ENCODE measurements at places on chromosomes 3 and 15. TPM values are rescaled to one million over a fixed set of nuclear protein-coding genes. Genes with fewer than 3 reads are reported as not detected.

GRCh38 chr3:4218456-4219226, 84.5 kb upstream of the SETMAR start:
- DNase-seq: peak; percentile 16

DNA sequence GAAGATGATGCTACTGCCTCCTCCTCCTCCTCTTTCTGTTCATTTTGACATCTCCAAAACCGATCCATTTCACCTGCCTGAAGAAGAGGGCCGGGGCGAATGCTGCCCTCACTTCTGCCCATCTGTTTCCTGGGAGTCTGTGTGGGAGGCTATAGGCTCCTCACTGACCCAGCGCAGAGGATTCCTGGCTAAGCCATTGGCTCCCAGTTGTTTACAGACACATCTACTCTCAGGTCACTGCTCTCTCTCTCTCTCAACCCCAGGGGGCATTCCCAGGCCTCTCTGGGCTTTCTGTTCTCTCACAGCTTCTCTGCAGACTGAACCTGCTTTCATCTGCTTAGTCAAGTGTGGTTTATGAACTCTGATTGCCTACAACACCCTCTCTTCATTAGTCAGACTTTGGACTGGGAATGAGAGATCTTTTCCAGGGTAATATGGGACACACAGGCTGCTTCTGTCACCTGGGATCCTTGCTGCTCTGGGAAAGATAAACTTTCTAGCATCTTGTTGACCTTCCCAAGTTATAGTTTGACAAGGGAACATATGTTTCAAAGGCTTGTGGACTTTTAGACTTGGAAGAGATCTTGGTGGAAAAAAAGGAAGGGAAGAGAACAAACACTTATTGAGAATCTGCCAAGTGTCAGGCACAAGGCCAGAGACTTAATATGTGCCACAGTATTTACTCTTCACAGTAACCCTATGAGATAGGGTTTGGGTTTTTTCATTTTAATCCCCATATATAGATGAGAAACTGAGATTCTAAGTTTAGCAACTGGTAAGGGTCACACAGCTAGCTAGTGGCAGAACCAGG, 30.2 kb upstream of the USP3 start:
- DNase-seq: peak; percentile 50

DNA sequence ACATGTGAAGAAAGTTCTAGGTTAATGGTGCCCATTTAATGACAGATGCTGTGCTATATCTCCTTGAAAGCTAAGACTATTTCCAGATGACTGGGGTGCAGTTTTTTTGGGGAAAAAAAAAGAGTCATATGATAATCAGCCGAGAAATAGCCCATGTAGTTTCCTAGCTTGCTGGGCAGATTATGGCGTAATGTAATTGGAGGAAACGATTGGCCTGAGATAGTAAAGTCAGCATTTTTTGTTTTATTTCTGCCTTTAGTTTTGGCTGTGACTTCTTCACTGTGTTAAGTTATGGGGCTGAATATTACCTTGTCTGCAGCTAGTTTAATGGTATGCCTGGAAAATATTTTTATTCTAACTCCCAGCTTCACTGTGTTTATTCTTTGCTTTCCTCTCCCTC, 24.0 kb downstream of the PDHB start:
- DNase-seq: no peak

DNA sequence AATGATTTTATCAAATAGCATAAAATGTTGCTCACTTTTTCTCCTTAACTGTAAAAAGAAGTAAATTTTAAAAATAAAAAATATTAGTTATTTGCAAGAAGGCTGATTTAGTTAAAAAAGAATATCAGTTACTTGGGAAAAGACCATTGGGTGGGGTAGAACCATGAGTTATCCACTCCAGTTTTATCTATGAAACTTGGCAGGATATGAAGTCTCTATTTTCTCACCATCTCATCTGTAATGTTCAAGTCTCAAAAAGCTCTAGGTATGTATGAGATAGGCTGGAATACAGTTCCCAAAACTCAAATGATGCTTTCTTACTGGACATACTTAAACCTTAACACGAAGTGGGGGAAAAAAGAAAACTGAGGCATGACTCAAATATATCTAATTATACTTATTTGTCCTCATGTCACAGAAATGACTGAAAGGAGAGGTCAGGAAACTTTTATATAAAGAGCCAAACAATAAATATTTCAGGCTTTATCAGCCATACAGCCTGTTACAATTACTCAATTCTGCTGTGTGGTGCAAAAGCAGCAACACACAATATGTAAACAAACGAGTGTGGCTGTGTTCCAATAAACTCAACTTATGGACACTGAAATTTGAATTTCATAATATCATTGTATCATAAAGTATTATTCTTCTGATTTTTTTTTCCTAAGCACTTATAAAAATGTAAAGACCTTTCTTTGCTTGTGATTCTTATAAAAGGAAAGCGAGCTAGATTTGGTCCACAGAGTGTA, 131.8 kb downstream of the TBL1XR1 start:
- no peak for DNase-seq

DLL4 gene
- 6.9 TPM for polyA plus RNA-seq

ACTRT3 gene
- 4.6 TPM for polyA plus RNA-seq

DNA sequence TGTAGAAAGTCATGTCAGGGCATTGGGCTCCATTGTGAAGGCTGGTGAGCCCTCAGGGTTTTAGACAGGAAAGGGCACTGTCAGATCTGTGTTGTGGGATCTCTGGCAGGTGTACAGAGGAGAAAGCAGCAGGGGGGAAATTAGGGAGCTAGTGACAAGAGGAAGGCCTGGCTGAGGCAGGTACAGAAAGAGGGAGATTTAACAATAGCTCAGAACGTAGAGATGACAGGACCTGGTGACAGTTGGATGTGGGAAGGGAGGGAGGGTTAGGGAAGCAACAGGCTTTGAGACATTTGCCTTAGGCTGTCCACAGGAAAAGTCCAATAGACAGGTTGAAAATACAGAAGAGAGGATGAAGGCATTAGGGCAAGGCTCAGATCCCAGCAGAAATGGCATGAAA, 288.1 kb downstream of the EPHB1 start:
- no peak for DNase-seq

- DNase-seq: peak; percentile 77
Measured at GRCh38 chr3:9399746-9400145, 2.3 kb downstream of the SETD5 start.

CRABP1 gene
- polyA plus RNA-seq: 73.0 TPM
